ENCODE measurements at places on chromosomes 6 and 20. TPM values are rescaled to one million over a fixed set of nuclear protein-coding genes. Genes with fewer than 3 reads are reported as not detected.

DNA sequence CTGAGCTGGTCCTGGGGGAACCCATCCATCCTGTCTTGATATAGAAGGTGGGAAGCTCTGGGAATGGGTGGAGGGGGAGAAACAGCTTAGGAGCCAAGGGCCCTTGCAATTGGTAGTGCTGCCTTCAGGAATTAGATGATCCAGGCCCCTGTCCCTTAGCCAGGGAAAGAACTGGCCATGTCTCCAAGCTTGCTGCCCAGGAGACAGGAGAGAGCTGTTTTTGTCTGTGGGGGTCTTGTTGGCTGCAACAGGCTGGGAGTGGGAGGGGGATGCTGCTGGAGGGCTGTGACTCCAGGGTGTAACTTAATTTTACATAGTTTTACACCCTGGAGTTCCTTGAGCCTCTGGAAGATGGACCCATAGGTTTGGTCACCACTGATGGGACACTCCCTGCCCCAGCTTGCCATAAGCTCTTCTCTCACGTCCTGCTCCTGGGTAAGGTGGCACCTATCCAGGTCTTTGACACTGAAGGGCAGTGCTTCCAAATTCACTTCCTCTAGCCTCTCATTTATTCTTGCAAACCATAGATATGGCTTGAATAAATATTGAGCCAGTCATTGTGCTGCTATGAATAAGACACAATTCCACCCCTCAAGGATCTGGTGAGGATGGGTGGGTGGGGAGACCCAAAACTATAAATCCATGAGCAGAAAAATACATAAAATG lies 16.8 kb downstream of the VEGFA start:
- DNase-seq, result no peak
- H3K4me1 ChIP-seq, result no peaks in the 10 kb centered on the region
- H3K27me3 ChIP-seq, result no peaks in the 10 kb centered on the region
- peaks cover 34% of the 10 kb centered on the region for H3K36me3 ChIP-seq

DNA sequence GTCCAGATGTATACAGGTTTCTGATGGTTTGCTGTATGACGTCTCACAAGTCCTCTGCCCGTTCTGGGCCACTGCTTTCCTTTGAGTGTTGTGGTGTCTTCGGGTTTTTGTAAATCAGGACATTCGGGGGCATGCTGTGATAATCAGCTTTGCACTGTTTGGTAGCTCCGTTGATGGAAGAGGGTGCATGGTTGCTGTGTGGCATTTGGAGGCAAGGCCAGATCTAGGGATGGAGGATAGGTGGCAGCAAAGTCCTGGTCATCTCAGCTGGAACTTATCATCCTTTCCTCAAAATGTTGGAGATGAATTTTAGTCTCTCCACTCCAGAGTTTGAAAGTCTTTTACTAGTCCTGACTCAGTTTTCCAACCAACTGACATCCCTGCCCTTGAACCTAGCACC lies 91.0 kb downstream of the SCP2D1 start:
- DNase-seq, result no peak
- H3K27me3 ChIP-seq, result no peaks in the 10 kb centered on the region
- H3K4me1 ChIP-seq, result no peaks in the 10 kb centered on the region
- H3K36me3 ChIP-seq, result no peaks in the 10 kb centered on the region

DNA sequence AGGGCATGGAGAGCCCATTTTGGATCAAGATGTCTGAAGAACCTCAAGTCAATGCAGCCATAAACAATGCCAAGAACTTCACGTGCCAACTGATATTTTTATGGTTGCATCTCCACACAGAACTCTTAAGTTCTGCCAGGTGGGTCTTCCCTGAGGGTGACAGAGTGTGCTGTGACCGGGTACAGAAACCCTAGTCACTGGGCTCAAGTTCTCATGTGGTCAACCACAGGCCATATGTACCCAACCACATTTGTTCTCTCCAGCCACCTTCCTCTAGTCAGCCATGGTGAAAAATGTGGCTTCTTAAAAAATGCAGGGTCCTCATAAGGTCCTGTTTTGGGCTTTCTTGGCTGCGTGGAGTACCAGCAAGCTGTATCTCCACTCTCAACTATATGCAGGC lies 48.9 kb downstream of the CLIC5 start:
- no peaks in the 10 kb centered on the region for H3K36me3 ChIP-seq
- H3K4me3 ChIP-seq, result no peak overlapping the region
- H3K27ac ChIP-seq, result peak overlapping the region; percentile 42
- no peaks in the 10 kb centered on the region for H3K27me3 ChIP-seq

- no peaks in the 10 kb centered on the region for H3K27me3 ChIP-seq
- no peaks in the 10 kb centered on the region for H3K4me1 ChIP-seq
- no peak for DNase-seq
- no peak overlapping the region for H3K27ac ChIP-seq
- no peak overlapping the region for H3K4me3 ChIP-seq
- H3K36me3 ChIP-seq, result no peaks in the 10 kb centered on the region
Measured at GRCh38 chr6:80940976-80941375, 811.5 kb downstream of the TENT5A start.

GRCh38 chr6:140766999-140767398 lies 1365.7 kb upstream of the GJE1 start:
- DNase-seq, result no peak
- no peak overlapping the region for H3K27ac ChIP-seq
- H3K4me3 ChIP-seq, result no peak overlapping the region
- no peaks in the 10 kb centered on the region for H3K36me3 ChIP-seq
- H3K4me1 ChIP-seq, result no peaks in the 10 kb centered on the region
- no peaks in the 10 kb centered on the region for H3K27me3 ChIP-seq

Gene LRFN2
- not detected for total RNA-seq

Gene SLC32A1
- total RNA-seq, result not detected

Gene SNAI1
- 3.7 TPM for total RNA-seq

Measured in kidney (tissue), 22 donors.